Substantia nigra (tissue), 51 donors: ENCODE measurements at places on chromosomes 3 and 15.

GRCh38 chr3:113630956-113631542 lies 65.4 kb downstream of the USF3 start:
- DNase-seq = no peak

DNA sequence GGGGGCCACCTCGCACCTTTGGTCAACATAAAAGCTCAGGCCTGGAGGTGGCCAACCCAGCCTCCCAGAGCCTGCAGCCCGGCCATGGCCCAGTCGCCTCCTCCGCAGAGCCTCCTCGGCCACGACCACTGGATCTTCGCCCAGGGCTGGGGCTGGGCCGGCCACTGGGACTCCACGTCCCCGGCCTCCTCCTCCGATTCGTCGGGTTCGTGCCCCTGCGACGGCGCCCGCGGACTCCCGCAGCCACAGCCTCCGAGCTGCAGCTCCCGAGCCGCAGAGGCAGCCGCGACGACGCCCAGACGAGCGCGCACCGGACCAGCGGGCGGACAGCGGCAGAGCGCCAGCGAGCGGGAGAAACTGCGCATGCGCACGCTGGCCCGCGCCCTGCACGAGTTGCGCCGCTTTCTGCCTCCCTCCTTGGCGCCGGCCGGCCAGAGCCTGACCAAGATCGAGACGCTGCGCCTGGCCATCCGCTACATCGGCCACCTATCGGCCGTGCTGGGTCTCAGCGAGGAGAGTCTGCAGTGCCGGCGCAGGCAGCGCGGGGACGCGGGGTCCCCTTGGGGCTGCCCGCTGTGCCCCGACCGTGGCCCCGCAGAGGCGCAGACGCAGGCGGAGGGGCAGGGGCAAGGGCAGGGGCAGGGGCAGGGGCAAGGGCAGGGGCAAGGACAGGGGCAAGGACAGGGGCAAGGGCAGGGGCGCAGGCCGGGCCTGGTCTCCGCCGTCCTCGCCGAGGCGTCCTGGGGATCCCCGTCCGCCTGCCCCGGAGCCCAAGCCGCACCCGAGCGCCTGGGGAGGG lies at the start of gene MESP2:
MESP2 (plus strand) TSS at position 59 of the 799 bp plus-strand sequence; CDS start at position 85, 26 bp downstream.
- DNase-seq = peak; percentile 42

GRCh38 chr3:157610876-157611535 lies 107.8 kb upstream of the VEPH1 start:
- no peak for DNase-seq

- DNase-seq = no peak
These were observed 6.4 kb downstream of the PLEKHO2 start for GRCh38 chr15:64847876-64848716.

- DNase-seq = no peak
These were observed 377.1 kb upstream of the TPM1 start for GRCh38 chr15:62665449-62665848.

GRCh38 chr15:29411299-29411698 lies 141.7 kb upstream of the NSMCE3 start:
- no peak for DNase-seq

DNA sequence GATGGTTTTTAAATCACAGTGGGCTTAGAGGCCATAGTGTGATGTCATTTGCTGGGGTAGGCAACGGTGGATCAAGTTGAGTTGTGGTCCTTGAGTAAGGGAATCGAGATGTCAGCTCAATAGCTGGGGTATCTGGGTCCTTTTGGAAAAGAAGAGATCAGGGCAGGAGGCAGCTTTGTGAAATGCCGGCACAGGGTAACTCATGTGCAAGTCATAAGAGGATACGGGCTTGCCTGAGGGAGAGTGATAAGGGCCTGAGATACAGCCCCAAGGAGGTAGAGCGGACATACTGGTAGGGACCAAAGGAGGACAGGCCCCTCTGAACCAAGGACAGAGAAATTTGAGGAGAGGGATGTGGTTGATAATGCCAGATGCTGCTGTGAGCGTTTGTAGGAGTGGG lies 4.2 kb upstream of the FAM131A start:
- DNase-seq = no peak

DNA sequence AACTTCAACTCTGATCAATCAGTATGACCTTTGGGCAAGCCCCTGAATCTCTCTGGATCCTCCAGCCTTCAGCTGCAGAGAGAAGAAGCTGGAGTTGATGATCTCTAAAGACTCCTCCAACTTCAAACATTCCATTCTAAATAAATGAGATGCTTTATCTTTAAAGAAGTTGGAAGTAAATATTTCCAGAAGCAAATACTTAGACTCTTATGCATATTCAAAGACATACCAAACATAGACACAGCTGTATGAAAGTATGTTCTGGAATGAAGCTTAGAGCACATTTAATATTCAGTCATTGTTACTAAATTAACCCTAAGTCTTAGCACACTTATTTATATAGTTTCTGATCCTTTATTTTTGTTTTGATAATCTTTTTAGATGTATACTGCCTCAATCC lies 77.6 kb upstream of the ACP3 start:
- DNase-seq = no peak

DNA sequence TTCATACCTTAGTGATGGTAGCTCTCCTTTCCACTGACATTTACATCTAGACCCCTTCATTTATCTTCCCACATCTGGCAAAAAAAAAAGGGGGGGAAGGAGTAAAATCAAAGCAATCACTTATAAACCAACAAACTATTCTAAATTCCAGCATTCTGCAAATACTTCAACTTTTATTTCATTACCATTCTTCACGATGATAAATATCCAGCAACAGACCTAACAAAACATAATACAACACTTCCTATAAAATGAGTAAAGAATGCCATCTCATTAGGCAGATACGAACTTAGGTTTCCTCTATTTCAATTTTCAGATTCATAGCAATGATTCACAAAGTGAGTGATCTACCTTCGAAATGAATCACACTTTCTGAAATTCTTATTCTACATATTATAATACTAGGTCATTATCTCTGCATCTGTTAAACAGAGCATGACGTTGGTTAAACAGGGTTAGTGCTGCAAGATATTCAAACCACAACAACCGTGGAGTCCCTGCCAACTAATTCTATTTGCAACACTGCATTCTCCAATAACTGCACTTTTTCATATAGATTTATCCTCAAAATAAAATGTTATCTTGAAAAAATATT lies at the start of gene LRRFIP2:
LRRFIP2 (minus strand) TSS at position 51 of the 595 bp plus-strand sequence. CDS start 25,599 bp downstream, outside the sequence.
- no peak for DNase-seq

DNA sequence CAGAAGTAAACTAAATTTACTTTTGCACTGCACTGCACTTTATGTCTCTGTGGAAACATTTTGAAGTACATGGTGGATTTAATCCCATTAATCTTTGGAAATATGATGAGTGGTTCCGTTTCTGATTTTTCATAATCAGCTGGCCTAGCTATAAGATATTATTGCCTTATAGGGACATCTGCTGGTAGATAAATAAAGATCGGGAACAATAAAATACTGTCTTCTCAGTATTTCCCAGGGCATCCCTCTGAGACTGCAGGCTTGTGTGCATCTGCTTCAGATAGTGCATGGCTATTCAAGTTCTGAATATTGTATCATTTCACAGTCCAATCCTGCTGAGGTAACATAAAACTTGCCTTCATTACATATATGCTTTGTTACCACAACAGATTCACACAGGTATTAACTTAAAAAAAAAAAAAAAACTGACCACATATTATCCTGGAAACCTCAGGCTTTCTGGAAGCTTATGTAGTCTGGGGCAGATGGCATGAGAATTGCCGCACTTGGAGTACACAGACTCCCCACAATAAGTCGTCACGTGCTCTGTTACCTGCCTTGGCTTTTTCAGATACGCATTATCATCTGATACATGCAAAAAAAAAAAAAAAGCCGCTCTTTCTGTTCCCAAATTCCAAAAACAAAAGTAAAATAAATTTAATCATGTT lies 330.8 kb upstream of the AGTR1 start:
- DNase-seq = no peak

GRCh38 chr3:51678641-51679040 lies 7.6 kb downstream of the TEX264 start:
- DNase-seq = no peak

DNA sequence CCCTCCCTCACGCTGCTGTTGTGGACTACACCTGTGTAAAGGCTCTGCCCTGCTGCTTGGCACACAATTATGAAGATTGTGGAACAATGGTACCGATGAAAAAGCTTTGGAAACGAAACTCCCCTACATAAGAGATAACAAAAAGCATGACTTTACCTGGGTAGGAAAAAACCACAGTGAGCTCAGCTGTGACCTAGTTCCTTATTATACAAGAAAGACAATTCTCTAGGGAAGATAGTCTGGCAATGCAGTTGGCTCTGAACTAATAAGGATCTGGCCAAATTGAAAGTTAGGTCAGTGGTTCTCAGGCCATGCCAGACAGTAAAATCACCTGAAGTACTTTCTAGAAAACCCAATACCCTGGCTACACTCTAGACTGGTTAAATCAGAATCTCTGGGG lies 16.1 kb downstream of the CLEC3B start:
- no peak for DNase-seq

DNA sequence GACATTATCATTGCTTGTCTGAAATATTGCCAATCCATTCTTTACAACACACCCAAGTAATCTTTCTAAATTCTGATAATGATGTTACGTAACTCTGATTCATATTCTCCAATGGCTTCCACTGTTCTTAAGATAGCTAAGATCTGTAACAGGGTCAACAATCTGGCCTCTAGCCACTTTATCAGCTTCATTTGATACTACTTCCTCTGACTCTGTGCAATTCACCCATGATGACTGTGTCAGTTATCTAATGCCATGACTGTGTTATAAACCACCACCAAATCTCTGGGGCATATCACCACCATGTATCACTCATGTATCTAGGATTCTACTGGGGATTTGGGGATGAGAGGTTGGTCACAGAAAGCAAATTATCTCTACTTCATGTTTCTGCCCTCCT lies 44.0 kb downstream of the CD200 start:
- no peak for DNase-seq

DNA sequence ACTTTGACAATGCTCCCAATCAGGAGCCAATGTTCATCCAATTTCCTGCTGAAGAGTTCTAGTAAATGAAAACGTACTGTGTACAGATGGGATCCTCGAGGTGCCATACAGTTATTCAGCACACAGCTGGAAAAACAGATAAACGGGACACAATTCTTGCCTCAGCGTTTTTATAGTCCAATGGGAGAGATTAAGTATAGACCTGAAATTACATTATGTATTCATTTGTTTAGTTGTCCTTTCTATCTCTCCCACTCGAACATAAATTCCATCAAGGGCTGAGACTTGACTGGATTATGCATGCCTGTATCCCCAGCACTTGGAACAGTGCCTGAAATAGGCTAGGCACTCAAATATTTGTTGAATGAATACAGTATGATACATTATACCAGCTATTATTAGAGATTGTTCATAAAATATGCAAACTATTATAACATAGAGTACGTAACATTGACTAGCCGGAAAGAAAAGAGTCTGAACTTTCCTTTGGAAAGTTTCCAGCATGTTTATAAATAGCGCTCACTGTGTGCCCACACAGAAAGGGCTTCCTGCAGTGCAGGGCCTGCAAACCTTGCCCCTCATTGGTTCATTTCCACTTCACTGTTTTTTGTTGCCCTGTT lies 27.4 kb upstream of the SNTN start:
- peak; percentile 50 for DNase-seq

DNA sequence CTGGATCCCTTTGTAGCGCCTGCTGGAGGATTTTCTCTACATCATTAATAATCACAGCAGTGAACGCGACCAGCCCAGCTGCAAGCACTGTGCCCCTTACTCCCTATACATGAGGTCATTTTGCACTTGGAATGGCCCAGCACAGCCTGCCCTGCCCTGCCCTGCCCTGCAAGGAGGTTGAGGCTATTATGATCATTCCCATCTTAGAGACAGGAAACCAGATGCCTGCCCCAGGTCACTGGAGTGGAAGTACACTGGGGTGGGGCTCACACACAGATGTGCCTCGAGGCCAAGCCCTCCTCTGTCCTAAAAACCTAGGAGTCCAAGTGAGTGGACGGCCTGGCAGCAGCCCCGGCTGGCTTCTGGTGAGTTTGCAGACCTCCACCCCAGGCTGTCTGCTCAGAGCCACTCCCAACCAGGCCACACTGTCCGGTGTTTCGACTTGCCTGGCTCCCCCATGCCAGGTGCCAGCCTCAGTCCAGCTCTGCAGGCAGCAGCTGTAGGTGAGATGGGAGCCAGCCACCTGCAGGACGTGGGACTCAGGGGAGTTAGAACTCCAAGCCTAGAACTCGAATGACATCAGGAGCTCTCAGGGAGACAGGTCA lies 30.4 kb upstream of the SEC61A1 start:
- no peak for DNase-seq

DNA sequence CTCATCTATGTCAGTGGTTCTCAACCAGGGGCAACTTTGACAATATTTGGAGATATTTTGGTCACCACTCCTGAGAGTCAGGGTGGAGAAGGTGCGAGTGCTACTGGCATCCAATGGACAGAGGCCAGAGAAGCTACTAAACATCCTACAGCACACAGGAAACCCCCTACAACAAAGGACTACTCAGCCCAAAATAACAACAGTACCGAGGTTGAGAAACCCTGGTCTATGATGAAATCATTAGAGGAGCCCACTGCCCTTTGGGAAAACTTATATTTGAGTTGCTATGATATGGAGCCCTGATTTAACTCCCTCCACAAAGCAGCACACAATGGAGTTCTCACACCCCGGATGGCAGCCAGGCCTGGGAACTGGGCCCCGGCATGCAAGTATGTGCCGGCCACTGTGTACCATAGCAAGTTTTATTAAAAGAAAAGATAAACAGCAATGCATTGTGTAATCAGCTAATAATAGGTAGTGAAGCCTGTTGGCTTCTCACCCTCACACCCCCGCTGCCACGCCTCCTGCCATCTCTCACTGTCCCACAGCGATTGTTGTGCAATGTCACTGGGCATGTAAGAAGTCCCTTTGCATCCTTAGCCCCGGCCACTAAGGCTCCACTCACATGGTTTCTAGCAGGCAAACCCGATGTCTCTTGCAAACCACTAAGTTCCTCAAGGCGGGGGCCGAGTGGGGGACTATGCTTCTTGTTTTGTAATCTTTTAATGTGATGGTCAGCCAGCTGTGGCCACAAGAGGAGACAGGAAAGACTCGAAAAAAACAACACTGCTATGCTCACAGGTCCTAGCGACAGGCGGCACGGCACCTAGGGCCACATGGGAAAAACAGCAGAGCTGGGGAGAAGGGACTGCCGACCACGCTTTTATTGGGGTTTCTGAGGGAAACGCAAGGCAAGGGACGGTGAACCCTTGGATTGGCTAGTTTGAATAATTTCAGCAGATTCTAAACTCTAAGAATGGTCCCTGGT lies 110.0 kb downstream of the AQP9 start:
- peak; percentile 67 for DNase-seq

- no peak for DNase-seq
These were observed 201.4 kb downstream of the SSR3 start for GRCh38 chr3:156353563-156353962.

- no peak for DNase-seq
These were observed 113.5 kb downstream of the PLD1 start for GRCh38 chr3:171696805-171697204.

- no peak for DNase-seq
These were observed 174.3 kb downstream of the KLF13 start for GRCh38 chr15:31500766-31501449.
